ENCODE measurements at places on chromosomes 1 and 21. TPM values are rescaled to one million over a fixed set of nuclear protein-coding genes. Genes with fewer than 3 reads are reported as not detected.

- DNase-seq: peak; percentile 45
- no peaks in the 10 kb centered on the region for H3K27me3 ChIP-seq
- no peaks in the 10 kb centered on the region for H3K36me3 ChIP-seq
- H3K4me3 ChIP-seq: no peak overlapping the region
- H3K27ac ChIP-seq: no peak overlapping the region
Observed at GRCh38 chr1:239951511-239952140, 140.1 kb upstream of the FMN2 start.

GRCh38 chr1:10489291-10490055, 14.7 kb downstream of the PEX14 start:
- no peaks in the 10 kb centered on the region for H3K27me3 ChIP-seq
- no peaks in the 10 kb centered on the region for H3K36me3 ChIP-seq
- no peak overlapping the region for H3K4me3 ChIP-seq
- no peaks in the 10 kb centered on the region for H3K4me1 ChIP-seq

CHI3L1 gene
- 0.34 TPM for total RNA-seq

CD84 gene
- total RNA-seq: not detected

DNA sequence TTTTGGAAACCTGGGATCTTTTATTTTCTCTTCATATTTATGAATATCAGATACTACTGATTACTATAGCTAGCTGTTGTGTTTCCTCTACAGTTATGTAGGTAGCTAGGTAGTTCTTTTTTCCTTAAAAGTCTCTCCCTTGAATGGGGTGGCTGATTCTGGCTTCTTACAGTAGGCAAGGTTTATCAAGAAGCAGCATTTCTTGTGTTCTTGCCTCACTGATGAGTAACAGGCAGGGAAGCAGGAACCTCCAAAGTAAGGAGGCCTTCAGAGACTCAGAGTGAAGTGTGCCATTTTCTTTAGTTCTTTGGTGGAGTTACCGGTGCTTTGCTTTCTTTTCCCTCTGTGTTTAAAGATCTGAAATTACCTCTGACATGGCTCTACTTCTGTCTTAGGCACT, 56.0 kb downstream of the ZMYM4 start:
- DNase-seq: peak; percentile 14
- H3K36me3 ChIP-seq: no peaks in the 10 kb centered on the region
- no peaks in the 10 kb centered on the region for H3K4me1 ChIP-seq
- no peak overlapping the region for H3K4me3 ChIP-seq
- no peak overlapping the region for H3K27ac ChIP-seq

RNU1-3 gene
- 1,356 TPM for total RNA-seq

- no peaks in the 10 kb centered on the region for H3K27me3 ChIP-seq
- H3K36me3 ChIP-seq: no peaks in the 10 kb centered on the region
- H3K4me3 ChIP-seq: no peak overlapping the region
Observed at GRCh38 chr1:211677659-211678058, 2.2 kb upstream of the NEK2 start.

DNA sequence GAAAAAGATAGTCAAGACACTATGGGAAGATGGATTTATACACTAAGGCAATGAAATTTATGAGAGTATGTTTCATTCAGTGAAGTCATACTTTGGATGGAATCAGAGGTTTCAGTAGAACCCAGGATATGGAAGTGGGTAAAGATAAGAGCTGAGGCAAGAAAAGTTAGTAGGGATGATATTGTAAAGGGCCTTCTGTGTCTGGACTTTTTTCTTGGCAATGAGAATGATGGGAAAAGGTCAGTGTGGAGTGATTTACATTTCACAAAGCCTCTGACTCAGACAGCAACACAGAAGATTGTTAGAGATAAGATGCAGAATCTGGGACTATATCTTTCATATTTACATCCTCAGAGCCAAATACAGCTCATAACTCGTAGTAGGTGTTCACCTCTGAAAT, 32.1 kb downstream of the SH3BGR start:
- no peak overlapping the region for H3K27ac ChIP-seq
- H3K4me3 ChIP-seq: no peak overlapping the region
- H3K27me3 ChIP-seq: no peaks in the 10 kb centered on the region
- H3K4me1 ChIP-seq: no peaks in the 10 kb centered on the region
